CD14-positive monocyte (primary cell): ENCODE measurements at places on chromosomes 3 and 15.

GRCh38 chr3:16177962-16178627 is 3.6 kb downstream of the GALNT15 start:
- peak; percentile 60 for DNase-seq
- H3K27me3 ChIP-seq: no peaks in the 10 kb centered on the region
- H3K4me1 ChIP-seq: peaks cover 14% of the 10 kb centered on the region
- H3K36me3 ChIP-seq: no peaks in the 10 kb centered on the region

GRCh38 chr3:137992592-137992991 is 17.4 kb upstream of the CLDN18 start:
- H3K4me3 ChIP-seq: no peak overlapping the region
- DNase-seq: no peak
- no peaks in the 10 kb centered on the region for H3K4me1 ChIP-seq
- H3K27ac ChIP-seq: no peak overlapping the region
- H3K27me3 ChIP-seq: no peaks in the 10 kb centered on the region

DNA sequence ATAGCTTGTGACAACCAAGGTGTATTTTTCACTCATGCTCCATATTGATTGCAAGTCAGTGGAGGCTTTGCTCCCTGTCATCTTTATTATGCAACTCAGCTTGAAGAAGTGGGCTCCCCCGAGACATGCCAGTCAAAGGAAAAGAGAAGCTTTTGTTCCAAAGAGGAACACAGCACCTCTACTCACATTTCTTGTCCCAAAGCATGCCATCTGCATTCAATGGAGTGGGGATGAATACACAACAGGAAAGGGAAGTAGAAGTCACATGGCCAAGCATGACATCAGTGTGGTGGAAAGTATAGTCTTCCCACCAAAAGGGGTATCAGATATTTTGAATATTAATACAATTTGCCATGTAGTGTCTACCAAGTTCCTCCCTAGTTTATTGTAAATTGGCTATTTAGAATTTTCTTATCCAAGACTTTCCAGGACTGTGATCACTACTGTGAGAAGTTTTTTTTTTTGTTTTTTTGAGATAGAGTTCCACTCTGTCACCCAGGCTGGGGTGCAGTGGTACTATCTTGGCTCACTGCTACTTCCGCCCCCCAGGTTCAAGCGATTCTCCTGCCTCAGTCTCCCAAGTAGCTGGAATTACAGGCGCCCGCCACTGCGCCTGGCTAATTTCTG is 114.5 kb downstream of the GMPS start:
- no peak for DNase-seq
- no peaks in the 10 kb centered on the region for H3K27me3 ChIP-seq
- no peaks in the 10 kb centered on the region for H3K36me3 ChIP-seq
- H3K27ac ChIP-seq: no peak overlapping the region

- no peak overlapping the region for H3K27ac ChIP-seq
- no peaks in the 10 kb centered on the region for H3K4me1 ChIP-seq
These were observed 35.1 kb downstream of the DAZL start for GRCh38 chr3:16570113-16570512.

DNA sequence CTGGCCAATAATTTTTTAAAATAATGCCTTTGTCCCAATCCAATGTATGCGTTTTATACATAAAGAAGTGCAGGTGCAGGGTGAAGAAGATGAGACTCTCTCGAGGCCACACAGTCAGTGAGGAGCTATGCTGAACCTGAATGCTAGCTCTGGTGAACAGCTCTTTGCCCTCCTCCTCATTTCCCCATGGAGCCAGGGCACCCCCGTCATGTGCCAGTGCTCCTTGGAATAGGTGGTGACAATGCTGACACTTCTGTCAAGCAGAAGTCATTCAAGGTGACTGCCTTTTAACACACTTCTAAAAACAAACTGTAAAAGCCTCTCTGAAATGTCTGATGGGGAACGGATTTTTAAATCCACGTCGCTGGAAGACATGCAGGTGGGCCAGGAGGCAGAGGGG is 162.4 kb upstream of the WNT5A start:
- no peaks in the 10 kb centered on the region for H3K36me3 ChIP-seq
- H3K4me3 ChIP-seq: no peak overlapping the region
- H3K4me1 ChIP-seq: no peaks in the 10 kb centered on the region

GRCh38 chr15:57495041-57495440 is 96.7 kb upstream of the MYZAP start:
- H3K4me1 ChIP-seq: no peaks in the 10 kb centered on the region
- DNase-seq: no peak
- H3K27me3 ChIP-seq: no peaks in the 10 kb centered on the region
- no peak overlapping the region for H3K4me3 ChIP-seq
- H3K36me3 ChIP-seq: no peaks in the 10 kb centered on the region
- no peak overlapping the region for H3K27ac ChIP-seq

DNA sequence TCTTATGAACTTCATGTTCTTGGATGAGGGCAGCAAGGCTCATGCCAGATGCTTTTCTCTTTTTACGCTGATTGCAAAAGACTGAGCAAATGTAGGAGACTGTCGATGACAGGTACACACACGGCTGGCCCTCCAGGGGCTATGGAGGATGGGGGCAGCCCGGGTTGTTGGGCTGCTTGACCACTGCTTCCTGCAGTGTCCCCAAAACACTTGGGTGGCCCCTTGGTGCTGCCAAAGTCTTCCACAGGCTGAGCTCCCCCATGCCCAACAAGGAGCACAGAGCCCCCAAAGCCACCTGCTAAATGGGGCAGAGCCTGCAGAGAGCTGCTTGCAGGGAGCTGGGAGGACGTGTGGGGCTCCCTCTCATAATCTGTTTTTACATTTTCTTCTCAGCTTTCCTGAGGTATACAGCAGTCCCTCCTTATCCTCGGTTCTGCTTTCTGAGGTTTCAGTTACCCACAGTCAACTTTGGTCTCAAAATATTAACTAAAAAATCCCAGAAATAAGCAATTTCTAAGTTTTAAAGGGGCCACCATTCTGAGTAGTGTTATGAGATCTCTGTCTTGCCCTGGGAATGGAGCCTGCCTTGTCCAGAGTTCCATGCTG is 7.3 kb downstream of the PRR23E start:
- H3K4me1 ChIP-seq: peaks cover 1% of the 10 kb centered on the region
- no peaks in the 10 kb centered on the region for H3K36me3 ChIP-seq
- H3K27ac ChIP-seq: no peak overlapping the region
- H3K4me3 ChIP-seq: no peak overlapping the region
